ENCODE measurements at places on chromosomes 7 and 10. TPM values are rescaled to one million over a fixed set of nuclear protein-coding genes. Genes with fewer than 3 reads are reported as not detected.

DNA sequence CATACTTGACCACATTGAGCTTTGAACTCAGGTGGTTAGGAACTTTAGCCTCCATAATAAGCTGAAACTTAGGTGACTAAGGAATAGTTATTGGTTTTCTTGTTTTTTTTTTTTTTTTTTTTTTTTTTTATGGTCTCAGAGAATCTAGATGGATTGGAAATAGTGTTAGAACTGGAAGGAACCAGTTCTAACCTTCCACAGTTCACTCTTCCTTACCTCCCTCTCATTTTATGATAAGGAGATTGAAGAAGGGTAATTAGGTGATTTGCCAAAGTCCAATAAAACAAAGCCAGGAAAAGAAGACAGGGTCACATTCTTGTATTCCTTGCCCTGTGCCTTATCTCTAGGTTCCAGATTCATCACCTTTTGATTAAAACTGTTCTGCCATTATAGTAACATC lies 71.7 kb upstream of the STRIP2 start:
- no peak overlapping the region for H3K27ac ChIP-seq
- no peaks in the 10 kb centered on the region for H3K27me3 ChIP-seq
- no peak overlapping the region for H3K4me3 ChIP-seq
- no peak for DNase-seq
- H3K36me3 ChIP-seq = no peaks in the 10 kb centered on the region
- H3K4me1 ChIP-seq = no peaks in the 10 kb centered on the region

GRCh38 chr7:36272211-36272566 lies 117.5 kb upstream of the ANLN start:
- no peak overlapping the region for H3K4me3 ChIP-seq
- peak overlapping the region; percentile 95 for H3K27ac ChIP-seq
- H3K27me3 ChIP-seq = no peaks in the 10 kb centered on the region

The TUBB8 gene
- not detected for total RNA-seq

The HOXA6 gene
- 4.2 TPM for total RNA-seq

The JAZF1 gene
- total RNA-seq = 4.7 TPM

The SAMD8 gene
- total RNA-seq = 46.2 TPM

The PDSS1 gene
- total RNA-seq = 13.2 TPM

All from gastrocnemius medialis (tissue), 4 donors.